Inflammatory macrophage treated with lipopolysaccharide for 4 hours (primary cell): ENCODE measurements at places on chromosomes 5 and 9.

DNA sequence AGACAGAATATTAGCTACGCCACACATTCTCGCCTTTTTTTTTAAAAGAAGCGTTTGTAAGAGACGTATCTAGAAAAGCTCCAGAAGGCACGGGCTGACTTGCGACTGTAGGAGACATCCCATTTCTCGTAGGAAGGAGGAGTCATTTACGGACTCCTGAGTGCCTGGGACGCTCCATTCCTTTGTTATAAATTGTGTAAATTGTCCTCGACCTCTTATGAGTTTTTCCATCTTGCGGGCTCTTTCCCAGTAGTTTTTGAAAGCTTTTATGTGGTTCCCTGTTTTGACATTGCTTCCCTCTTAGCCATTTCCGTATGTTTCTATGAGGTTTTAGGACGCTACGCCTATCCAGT, 1.0 kb downstream of the RABL6 start:
- peak; percentile 16 for DNase-seq

DNA sequence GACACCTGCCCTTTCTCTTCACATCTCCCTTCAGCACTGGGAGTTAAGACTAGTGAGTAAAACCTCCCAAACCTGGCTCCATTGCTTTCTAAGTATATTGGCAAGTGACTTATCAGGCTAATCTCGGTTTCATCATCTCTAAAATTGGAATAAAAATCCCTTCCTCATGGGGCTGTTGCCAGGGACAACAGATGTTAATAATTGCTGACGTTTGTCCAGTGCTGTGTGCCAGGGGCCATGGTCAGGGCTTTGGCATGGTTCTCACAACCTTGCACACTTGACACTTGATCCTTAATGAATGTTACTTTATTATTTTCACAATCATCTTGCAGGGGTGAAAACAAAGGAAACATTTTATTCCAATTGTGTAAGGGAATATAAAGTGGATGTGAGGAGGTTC, 1262.0 kb upstream of the WWC1 start:
- DNase-seq = no peak

DNA sequence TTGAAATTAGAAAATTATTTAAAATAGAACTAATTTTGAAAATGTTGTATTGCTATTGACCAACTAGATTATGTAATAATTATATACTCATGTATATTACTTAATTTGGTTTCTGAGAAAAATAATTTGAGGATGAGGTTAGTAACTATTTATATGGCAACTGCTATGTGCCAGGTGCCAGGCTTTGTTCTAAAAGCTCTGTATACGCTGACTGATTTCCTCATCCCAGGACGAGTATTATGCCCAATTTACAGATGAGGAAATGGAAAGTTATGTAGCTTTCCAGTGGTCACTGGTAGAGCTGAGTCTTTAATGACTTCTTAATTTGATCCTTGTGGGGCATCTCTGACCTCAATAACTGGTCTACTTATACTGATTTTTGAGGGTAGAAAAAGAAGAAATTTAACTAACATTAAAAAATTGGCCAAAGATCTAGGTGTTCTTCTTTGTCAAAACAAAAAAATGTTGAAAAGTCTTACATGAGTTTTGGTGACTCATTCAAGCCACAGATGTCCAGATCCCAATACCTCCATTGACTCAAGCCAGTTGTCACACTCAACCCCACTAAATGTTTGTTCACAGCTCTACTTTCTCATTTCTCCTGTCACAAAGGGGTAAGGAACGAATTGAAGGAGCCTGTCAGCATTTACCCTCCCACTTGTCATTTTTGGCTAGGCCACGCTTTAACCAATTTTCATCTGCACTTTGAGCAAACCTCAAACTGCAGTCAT, 228.1 kb upstream of the MEF2C start:
- peak; percentile 33 for DNase-seq

DNA sequence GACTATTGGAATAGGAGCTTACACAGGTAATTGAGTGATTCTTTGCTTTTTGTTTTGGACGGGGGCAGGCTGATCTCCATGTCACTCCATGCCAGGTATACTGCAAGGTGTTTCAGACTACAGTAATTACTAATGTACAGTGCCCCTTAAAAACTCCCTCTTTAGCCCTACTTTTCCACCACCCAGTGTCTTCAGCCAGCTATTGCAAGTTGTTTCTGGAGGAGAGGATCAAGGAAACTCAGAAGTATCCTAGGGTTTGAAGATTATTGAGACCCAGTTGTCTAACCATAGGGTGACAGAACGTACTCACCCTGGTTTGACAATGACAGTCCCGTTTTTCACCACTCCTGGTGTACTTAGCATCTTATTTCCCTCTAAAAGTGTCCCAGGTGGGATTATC, 13.4 kb downstream of the CFAP95 start:
- no peak for DNase-seq

- DNase-seq = no peak
Measured at GRCh38 chr9:137296670-137297664, 5.1 kb downstream of the NRARP start.

DNA sequence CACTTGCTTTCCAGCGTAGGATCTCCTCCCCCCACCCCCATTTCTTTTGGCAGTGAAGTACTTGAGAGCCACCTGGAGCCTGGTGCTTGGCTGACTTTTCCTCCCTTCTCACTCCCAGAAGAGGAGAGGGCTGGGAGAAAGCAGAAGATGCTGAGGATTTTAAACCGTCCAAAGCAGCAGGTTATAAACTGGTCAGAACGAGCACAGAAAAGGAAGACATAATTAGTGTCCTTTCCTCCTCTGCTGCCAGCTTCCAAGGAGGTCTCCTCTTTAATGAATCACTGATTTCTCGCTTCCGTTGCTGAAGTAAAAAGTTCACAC, 563 bp upstream of the FGF10 start:
- DNase-seq = no peak

DNA sequence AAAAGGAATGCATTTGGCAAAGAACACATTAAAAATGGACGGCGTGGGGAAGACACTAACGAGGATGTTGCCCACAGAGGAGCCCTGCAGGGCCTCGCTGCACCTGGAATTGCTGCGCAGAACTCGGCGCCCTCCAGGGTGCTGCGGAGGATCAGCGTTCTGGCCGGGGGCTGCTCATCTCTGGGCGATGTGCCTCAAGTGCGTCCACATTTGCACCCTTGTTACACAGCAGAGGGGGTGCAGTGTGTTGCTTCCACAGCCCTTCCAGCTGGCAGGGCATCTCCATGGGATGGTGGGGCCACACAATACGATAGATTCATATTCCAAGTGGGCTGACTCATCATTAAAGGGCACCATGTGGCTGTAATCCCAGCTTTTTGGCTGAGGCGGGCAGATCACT, 63.1 kb downstream of the AK8 start:
- DNase-seq = no peak

DNA sequence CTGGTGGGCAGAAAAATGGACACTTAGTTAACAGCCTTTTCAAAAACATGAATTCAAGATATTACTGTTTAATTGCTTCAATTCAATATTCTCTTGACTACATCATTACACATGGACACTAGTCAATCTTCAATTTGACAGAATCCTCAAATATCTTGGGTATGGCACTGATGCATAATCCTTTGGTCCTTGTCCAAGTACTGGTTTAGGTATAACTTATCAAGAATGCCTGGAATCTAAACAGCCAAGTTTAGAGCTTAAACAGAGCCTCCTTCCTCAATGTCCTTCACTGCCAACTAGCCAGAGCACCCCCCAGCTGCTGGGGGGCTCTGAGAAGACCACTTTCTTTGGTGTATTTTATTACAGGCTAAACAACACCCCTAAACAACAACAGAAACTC, 61.6 kb upstream of the ERCC6L2 start:
- no peak for DNase-seq
